ENCODE measurements at places on chromosomes 2 and 18.

- no peak for DNase-seq
These were observed 789.6 kb downstream of the RNF144A start for GRCh38 chr2:7706791-7707190.

- no peak for DNase-seq
These were observed 158.4 kb downstream of the MAP2 start for GRCh38 chr2:209582281-209582680.

DNA sequence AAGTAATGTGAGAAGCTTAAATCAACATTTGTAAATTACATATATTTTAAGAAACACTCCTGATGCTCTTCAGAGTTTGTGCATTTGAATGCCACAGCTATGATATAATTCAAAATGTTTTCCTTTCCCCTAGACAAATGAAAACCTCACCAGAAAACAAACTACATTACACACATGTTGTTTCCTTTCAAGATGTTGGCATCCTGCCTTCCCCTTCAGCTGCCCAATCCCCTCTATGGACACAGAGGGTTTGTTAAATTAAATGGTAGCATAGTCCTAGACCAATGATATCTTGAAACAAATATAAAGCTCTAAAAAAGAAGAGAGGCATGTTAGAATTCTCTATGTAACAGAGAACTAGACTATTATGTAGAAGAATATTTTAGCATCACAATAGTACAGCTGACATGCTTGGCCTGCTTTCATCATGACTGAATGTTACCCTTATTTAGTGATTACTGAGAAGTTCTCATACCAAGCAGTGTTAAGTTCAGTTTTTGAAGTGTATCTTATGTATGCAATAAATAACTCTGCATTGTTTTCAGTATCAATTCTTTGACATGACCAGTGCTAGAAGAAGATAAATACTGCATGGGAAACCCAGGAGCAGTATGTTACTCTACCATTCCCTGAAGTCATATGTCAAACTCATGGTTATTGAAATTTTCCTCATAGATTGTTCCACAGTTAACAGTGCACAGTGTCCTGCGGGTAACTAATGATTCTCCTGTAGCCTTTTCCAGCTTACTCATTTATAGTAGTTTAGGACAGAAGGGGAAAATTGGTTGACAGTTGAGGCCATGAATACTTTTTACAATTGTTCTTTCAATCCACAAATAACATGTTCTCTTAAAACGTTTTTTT, 316.3 kb upstream of the KCNJ3 start:
- no peak for DNase-seq

DNA sequence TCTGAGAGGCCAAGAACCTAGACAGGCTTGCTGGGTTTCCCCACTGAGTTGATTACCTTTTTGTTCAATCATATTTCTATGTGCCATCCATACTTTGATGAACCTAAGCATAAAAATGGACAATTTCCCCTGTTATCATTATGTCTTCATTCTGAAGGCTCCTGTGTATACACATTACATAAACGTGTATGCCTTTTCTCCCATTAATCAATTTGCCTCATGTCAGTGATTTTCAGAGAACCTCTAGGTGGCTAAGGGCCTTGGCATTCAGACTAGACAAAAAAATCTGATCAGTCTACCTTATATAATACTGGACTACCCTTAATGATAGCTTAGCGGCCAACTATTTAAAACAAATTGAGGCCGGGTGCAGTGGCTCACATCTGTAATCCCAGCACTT, 4.1 kb upstream of the PEX13 start:
- no peak for DNase-seq

- no peak for DNase-seq
These were observed at the start of gene KCNK3 for GRCh38 chr2:26692279-26692896. TSS of gene KCNK3 (plus strand) at chr2:26692722. CDS start at chr2:26692876, 154 bp downstream.

DNA sequence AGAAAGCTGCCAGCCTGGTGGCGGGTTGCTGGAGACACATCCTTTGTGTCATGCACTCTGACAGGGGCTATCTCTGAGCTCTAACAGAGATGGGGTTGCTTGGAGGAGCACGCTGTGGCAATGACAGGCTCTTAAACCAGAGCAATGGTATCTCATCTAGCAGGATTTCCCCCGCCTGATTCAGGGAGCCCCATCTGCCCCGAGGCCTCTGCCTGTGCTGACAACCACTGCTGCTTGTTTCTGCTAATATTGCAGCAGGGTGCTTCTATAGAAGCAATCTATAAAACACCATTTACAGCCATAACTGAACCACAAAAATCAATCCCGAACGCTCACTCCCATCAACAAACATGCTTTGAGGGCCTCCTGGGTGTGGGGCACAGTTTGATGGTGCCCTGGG, 12.8 kb upstream of the DNPEP start:
- DNase-seq = no peak

DNA sequence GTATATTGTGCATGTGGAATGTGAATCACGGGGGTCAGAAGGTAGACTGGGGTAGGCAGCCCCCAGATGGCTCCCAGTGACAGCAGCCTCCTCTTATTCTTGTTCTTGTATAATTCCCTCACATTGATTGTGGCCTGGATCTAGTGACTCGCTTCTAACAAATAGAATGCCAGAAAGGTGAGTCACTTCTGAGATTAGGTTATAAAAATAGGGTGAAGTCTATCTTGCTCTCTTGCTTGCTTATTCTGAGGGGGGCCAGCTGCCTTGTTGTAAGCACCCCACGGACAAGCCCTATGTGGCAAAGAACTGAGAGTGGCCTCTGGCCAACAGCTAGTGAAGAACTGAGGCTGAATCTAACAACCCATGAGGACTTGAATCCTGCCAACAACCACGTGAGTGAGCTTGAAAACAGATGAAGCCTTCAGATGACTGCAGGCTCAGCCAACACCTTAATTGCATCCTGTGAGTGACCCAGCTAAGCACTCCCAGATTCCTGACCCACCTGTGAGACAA, 15.6 kb upstream of the RMND5A start:
- DNase-seq = no peak

DNA sequence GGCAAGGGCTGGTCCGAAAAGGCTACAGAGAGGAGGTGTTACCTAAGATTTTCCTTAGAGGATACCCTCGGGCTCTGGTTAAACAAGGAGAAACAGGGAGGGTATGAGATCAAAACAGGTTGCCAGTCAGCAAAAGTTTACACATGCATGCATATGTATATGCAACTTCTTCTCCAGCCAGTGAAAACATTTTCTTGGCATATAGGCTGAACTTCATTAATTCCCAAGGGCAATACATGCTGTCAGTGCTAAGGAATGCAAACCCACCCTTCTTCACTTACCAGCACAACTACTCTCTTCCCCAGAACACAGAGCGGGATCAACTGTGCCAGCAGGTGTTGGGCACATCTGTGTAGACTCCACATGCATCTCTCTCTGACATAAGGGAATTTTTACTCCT, 176.0 kb downstream of the GFPT1 start:
- DNase-seq = no peak

DNA sequence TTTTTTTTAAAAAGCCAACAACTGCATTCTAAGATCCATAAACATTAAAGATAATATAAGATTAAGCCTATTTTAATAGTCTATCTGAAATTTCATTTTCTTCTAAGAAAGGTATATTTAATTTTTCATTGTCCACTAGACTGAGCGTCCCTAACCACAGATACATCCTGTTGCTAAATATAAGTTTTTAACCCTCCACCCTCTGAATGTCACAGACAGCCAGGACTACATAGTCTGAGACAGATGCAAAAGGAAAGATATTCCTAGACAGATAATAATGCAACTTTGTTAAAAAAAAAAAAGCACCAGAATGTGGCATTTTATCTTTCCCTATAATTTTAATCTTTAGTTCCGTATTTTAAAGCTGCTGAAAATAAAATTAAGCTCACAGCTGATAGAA, 114.6 kb downstream of the ZEB2 start:
- no peak for DNase-seq

DNA sequence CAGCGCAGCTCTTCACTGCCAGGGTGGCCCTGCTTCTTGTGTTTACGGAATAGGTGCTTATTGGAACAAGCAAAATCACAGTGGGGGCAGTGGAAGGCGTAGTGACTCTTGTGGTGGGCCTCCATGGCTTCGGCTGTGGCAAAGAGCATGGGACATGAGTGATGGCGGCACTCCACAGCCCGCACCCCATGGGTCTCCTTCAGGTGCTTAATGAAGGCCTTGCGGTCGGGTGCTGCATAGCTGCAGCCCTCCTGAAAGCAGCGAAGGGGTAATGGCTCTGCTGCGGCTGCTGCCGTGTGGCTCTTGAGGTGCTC, 10.7 kb downstream of the ZNF142 start:
- DNase-seq = no peak

DNA sequence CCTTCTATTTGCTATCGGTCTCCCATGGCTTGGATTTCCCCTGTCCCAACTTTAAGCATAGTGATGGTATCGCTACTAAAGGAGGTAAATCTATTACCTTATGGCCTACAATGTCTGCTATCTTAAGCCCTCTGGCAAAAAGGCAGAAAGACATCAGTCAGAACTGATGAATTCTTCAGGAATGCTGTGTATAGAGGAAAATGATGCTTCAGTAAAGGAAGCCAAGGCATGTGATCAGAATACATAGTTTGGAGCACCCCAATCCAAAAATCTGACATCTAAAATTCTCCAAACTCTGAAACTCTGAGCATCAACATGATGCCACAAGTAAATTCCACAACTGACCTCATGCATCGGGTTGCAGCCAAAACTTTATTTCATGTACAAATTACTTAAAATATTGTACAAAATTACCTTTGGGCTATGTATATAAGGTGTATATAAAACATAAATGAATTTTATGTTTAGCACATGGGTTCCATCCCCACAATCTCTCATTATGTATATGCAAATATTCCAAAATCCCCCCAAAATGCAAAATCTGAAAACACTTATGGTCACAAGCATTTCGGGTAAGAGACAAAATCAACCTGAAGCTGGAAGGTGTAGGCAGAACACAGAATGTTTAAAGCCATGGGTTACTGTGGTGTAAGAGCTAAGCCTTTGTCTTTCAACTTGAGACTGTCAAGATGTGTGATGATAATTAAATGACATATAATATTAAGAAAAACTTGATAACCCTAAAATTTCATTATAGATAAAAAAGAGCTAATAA, 66.2 kb downstream of the CUL3 start:
- DNase-seq = no peak
